NCI-H1436 (cell line): ENCODE measurements at places on chromosomes 2 and 18.

- no peak for DNase-seq
These were observed 29.2 kb upstream of the CDH7 start for GRCh38 chr18:65721619-65722018.

DNA sequence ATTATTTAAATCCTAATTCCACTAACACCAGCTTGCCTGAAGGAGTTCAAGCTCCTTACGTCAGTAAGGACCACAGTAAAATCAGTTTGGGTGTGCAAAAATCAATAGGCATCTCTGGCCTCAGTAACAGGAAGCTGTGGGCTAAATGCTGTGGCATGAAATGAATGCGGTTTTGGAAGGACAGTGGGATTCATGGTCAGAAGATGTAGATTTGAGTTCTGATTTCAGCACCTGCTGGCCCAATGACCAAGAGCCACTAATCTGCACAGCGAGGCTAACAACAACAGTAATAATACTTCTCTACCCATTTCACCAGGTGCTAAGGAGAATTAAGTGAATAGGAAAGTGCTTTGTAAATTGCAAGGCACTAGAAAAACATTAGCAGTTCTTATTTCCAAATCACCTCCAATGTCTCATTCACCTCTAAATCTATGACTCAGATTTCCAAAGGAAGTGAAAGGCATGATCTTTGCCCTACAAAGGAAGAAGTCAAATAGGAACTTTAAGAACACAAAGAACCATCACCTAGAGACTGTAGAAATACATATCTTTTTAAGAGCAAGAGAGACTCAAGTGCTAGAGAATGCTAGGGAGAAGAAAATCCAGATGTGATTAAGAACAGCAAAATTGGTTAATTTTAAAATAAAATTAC lies 172.6 kb downstream of the ANKRD44 start:
- DNase-seq: no peak

- no peak for DNase-seq
These were observed 198.6 kb upstream of the CWC22 start for GRCh38 chr2:180205621-180206235.

DNA sequence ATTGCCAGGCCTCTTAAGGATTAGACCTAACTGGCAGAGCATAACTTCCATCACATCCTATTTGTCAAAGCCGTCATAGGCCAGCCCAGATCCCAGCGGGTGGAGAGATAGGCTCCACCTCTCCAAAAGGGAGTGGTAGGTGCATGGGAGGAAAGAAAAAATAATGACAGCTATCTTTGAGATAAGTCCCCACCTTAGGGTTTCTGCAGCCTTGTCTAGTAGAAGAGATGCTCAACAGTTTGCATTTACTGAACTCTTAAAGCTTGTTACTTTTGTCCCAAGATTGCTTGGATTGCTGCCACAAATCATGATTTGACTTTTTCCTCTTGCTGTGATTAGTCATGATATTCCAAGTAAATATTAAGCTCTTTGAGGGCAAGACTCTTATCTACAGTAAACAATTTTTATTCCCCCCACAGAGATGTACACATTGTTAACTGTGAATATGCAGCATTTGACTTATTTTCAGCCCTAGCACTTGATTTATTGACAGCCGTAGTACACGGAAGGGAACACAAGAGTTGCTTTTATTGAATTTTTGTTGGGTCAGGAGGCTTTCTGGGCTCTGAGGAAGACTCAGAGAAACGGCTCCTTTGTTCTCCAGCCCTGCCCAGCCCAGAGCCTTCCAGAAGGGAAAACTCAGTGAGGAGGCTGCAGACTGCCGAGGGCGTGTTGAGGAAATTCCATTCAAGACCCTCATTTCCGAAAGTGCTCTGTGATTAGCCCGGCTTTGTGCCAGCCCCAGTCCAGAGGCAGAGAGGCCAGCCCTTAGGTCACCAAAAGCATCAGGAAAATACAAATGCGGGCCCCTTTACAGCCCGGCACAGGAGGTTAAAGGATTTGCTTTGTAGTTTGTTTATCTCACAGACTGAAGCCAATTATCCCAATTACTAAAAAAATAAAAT lies 75.5 kb upstream of the ZNF532 start:
- DNase-seq: no peak

- DNase-seq: no peak
These were observed 23.9 kb downstream of the HNRNPLL start for GRCh38 chr2:38578832-38579231.

DNA sequence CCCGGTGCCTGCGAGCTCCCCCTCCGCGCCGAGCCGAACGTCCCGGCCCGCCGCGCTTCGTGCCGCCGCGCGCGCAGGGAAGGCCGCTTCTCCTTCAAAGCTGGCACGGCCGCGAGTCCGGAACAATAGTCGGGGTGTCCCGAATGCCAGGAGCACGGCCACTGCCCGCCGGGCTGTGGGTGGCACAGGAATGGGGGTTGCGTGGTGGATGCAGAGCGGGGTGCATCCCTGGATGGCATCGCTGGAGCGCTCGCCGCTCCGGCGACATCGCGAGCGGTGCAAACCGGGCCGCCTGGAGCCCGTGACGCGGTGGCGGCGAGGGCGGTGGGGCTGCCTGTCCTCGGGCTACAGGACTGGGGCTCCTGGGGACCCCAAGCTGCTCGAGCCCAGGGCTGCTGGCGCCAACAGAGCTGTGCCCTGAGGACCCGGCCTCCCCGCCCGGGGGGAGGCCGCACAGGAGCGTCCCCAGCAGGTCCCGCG lies 1.1 kb upstream of the SATB2 start:
- DNase-seq: no peak

DNA sequence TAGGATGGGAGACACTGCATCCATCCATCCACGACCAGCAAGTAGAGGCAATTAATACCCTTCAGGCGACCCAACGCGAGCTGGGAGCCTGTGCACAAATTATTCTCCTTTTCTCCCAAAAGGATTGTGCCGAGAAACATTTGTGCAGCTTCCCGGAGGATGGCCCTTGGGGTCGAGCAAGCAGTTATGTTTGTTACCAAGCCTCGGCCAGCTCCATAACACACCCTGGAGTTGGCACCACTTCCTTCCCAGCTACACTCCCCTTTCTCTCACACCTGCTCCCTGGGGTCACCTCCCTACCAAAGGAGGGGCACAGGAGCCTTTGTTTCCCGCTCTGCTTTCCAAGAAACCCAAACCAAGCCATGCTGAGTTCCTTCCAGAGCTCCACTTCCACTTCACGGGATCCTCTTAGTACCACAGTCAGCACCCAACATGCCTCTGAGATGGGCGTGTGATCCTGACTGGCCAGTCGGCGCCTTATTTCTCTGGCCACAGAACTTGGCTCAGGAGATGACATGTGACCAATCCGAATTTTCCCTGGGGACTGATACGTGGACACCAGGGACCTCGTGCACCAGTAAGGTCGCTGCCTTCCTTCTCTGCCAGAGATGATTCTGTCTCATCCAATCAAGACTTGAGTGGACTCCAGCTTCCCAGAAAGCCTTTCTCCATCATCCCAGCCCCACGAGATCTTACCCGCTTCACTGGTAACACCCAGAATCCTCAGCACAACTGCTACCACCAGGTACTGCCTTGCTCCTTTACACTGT lies 28.5 kb downstream of the GPR55 start:
- DNase-seq: no peak

DNA sequence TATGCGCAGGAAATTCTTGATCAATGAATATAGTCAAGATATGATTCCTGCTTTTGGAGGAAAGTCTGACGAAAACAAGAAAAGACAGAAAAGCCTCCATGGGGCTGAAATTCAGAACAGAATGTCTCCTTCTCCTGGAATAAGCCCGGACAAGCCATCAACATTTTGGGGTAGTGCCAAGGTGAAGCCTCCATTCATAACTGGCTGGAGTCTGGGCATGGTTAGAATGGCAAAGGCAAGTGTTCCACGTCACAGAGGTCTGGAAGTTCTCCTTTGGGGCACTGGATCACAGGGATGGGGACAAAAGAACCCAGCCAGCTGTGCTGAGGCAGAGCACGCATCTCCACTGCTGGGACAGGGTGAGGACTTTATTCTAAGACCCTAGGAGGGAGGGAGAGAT lies 505.7 kb downstream of the CMPK2 start:
- DNase-seq: no peak

- DNase-seq: no peak
These were observed 763.3 kb downstream of the TRIB2 start for GRCh38 chr2:13480057-13480456.

DNA sequence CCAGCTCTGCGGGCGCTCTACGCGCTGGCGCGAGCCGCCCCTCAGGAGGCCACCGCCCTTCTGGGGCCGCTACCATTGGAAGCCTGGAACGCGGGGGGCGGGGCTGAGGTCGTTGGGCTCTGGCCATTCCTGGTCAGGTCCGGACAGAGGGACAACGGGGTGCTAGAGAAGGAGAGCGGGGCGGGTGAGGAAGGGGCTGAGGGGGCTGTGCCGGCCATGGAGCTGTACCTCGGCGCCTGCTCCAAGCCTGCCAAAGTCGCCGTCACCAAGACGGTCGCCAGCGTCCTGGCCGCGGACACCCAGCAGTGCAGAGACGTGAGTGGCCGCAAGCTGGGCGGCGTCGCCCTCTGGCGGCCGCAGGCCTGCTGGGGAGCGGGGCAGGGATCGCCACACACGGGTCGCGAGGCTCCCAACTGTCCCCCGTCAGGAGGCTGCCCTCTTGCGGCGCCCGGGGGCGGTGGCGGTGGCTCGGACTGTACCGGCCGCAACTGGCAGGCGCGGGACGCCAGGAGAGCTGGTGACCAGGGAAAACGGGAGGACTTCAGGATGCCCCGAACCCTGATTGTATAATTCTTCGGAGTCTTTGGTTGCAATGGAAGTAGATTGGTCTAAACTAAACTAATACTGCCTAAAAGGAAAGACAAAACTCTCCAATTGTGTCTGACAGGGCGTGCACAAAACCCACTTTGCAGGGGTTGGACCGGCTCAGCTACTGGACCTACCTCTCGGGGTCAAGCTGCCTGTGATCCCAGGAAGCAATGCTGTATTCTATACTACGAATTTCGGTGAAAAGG lies at the start of gene FSIP2:
TSS of gene FSIP2 (plus strand) at position 126 of the 794 bp plus-strand sequence. CDS start at position 217, 91 bp downstream.
- DNase-seq: no peak

DNA sequence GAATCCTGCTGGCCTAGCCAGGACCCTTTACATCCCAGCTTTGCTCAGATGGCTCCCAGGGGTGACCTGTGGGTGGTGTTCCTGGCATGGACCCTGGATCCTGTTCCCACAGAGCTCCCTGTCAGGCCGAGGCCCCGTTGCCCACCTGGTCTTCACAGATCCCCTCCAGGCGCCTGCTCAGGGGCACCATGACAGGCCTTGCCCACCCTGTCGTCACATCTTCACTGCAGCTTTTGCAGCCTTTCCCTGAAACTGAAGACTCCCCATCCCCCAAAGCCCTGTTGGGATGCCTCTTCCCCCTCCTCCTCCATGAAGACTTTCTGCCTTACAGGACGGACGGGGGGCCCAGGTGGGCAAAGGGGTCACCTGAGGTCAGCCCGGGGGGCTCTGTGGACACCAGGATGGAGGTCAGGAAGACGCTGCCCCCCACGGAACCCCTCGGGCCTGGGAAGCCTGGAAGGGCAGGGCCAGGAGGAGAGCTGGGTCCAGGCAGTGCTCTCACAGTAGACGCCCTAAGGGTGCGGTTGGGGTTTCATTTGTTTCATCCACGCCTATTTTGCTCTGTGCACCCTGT lies 13.0 kb upstream of the KIF1A start:
- no peak for DNase-seq

DNA sequence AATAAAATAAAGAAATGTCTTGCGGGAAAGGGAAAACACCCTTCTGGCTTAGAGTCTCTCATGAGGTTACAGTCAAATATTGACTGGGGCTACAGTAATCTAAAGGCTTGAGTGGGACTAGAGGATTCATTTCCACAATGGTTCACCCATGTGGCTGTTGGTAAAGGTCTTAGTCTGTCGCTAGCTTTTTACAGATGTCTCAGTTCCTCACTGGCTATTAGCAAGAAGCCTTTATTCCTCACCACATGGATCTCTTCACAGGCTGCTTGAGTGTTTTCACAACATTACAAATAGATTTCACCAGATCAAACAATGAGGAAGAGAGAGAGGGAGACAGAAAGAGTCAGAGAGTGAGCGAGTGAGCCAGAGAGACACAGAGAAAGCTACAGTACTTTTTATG lies 8.3 kb upstream of the ZC3H15 start:
- no peak for DNase-seq

- no peak for DNase-seq
These were observed 69.4 kb downstream of the FBXO15 start for GRCh38 chr18:74078257-74078656.

- no peak for DNase-seq
These were observed 239.0 kb downstream of the PHLPP1 start for GRCh38 chr18:62954366-62954765.

DNA sequence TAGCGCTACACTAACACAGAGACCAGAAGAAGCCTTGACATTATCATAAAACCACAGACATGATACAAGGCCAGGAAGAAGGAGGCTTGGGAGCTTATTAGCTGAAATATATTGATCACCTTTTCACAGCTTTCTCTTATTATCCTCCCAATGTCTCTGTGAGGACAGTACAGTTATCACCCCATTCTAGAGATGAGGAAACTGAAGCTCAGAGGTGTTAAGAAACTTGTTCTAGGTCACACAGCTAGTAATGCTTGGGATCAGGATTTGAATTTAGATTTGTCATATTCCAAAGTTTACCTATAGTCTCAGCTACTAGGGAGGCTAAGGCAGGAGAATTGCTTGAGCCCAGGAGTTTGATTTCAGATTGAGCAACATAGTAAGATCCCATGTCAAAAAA lies 44.6 kb upstream of the LTBP1 start:
- DNase-seq: no peak

GRCh38 chr2:137937778-137938177 lies 26.5 kb upstream of the HNMT start:
- no peak for DNase-seq

DNA sequence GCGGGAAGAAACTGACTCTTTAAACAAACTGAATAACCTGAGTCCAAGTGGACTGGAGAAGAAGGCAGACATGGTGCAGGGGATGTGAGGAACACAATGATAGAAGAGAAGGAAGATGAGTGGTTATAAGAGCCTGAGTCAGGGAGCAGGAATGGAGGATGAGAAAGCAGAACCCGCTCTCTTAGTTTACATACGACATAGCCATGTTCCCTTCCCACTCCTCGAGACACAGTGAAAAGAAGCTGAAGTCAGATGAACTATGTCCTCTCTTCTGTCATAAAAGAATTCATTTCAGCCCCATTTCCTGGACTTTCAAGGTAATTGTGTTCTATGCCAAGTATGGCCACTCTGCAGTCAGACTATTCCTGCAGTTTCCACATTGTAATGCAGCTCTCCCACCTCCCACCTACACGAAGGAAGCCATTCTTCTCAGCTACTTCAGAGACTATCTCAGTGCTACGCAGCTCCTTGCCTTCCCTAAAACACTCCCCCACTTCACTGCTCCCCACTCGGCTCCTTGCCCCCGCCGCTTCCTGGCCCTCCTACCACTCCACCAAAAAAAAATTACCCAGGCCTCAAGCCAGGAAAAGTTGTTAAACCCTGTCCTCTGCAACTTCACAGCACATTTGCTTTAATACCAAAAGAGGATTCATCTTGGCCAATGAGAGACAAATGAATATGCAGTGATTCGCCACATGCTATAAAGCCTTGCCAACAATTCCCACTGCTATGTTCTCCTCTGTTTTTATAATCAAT lies 323.4 kb upstream of the EPHA4 start:
- DNase-seq: no peak

DNA sequence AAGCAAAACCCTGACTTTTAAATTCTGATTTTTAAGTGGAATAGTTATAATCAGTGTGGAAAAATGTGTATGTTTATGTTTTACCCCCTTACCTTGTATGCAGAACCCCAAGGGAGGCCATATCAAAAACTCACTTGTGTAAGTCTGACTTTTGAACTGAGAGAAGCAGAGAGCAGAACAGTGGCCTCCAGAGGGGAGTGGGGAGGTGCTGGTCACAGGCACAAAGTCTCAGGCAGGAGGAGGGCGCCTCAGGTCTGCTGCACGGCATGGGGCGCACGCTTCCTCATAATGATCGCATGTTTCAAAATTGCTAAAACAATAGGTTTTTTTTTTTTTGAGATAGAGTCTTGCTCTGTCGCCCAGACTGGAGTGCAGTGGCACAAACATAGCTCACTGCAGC lies 127.8 kb downstream of the TPO start:
- DNase-seq: no peak
